HFFc6 (cell line): ENCODE measurements at places on chromosomes 5 and 9. TPM values are rescaled to one million over a fixed set of nuclear protein-coding genes. Genes with fewer than 3 reads are reported as not detected.

IFNB1 gene
- total RNA-seq = not detected in 3 replicates

SLC27A6 gene
- 0.09 TPM in 1 of 3 replicates, not detected in the others for total RNA-seq

DNA sequence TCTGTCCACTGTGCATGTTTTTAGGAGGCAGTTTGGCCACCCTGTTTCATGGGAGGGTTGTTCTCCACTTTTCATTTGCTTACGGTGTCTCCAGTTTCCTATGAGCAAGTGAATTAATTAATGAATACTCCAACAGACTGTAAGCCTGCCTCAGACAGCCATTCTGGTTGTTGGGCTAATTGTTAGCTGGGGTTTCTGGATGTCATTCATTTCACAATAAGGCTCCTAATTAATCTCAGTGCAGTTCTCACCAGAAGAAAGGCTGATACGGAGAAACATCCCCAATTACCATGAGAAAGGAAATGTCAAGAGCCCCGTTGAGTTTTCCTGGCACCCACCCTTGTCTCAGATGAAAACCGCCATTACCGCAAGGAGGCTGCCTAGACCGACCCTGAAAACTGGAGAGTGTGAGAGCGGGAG, 75.8 kb downstream of the MAP1B start:
- DNase-seq = no peak
- H3K27me3 ChIP-seq = peaks cover 5% of the 10 kb centered on the region
- no peak overlapping the region for H3K4me3 ChIP-seq
- peaks cover 70% of the 10 kb centered on the region for H3K4me1 ChIP-seq
- no peak overlapping the region; the same call in 1 of the 2 replicates for H3K27ac ChIP-seq
- H3K36me3 ChIP-seq = peaks cover 67% of the 10 kb centered on the region

- H3K36me3 ChIP-seq = no peaks in the 10 kb centered on the region
- H3K4me3 ChIP-seq = no peak overlapping the region
- DNase-seq = no peak
- no peak overlapping the region for H3K27ac ChIP-seq
These were observed 14.9 kb upstream of the TMEM267 start for GRCh38 chr5:43498581-43498980.

DNA sequence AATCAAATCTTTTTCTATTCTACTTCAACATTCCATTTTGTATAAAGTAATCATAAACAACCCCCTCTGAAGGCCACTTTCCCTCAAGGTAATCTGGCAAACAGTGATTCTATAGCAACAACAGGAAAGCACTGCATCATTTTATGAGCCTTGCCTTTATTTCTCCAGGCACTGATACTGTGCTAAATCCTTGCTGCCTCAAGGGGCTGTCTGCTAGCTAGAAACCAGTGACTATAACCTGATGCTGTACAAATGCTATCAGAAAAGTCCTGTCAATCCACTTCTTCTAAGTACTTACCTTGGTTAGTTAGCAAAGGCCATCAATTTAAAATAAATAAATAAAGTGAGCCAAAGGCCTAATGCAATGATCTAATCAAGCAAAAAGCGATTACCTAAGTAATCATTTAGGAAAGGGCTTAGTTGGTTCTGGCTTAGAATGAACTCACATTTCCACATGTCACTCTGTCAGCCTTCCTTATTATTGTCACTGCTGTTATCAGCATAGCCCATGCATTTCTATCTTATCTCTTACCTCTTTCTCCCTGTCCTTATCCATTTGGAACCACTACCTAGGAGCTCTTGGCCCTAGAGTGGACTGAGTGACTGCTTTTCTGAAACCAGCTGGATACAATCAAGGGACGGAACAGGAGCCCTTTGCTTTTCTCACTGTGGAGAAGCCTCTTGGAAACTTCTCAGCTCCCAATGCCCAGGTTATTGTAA, 246.1 kb upstream of the MEF2C start:
- H3K27me3 ChIP-seq = no peaks in the 10 kb centered on the region; the same call in 1 of the 2 replicates
- no peaks in the 10 kb centered on the region for H3K36me3 ChIP-seq
- H3K4me3 ChIP-seq = no peak overlapping the region
- H3K4me1 ChIP-seq = no peaks in the 10 kb centered on the region
- H3K27ac ChIP-seq = no peak overlapping the region

GPX3 gene
- total RNA-seq = 0.86 and 0.94 TPM in 2 replicates

DNA sequence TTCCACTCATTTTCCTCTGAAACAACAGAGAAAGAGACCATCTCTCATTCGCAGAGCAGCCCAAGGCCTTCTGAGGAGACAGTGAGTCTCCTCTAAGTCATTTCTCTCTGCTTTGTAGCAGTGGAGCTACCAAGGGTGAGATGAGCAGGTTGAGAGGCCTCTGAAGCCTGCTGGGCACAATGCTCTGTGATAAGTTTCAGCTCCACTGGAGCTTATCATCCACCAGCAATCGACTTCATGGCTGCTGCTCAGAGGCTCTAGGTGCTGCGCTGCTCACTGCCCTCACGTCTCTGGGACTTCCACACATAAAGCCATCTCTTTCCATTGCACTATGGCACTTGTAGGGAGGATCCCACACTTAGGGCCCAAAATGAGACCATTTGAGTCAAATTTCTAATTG, 96.3 kb downstream of the CMYA5 start:
- no peak overlapping the region for H3K4me3 ChIP-seq
- H3K27me3 ChIP-seq = peaks cover 6% of the 10 kb centered on the region; the same call in 1 of the 2 replicates
- H3K27ac ChIP-seq = no peak overlapping the region
- DNase-seq = no peak

DNA sequence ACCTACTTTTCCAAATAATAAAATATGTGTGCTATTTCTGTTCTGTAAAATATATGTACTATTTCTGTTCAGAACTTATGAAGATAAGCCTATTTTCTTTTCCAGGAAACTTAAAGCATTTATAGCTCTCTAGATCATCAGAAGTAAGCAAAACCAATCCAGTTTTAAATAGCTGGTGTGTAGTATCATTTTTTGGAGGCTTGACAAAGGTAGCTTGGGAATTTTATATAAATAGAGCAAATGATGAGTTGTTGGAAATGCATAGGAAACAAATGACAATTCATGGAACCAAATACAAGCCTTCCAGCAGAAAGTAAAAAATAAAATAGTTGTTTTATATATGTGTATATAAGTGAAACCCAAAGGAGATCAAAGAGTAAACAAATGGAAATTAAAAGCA, 1038.1 kb upstream of the ARRDC3 start:
- H3K36me3 ChIP-seq = peaks cover 4% of the 10 kb centered on the region; the same call in 1 of the 2 replicates
- peaks cover 11% of the 10 kb centered on the region for H3K4me1 ChIP-seq
- no peak for DNase-seq
- no peak overlapping the region for H3K27ac ChIP-seq
- no peaks in the 10 kb centered on the region for H3K27me3 ChIP-seq

- no peak overlapping the region for H3K27ac ChIP-seq
- H3K36me3 ChIP-seq = no peaks in the 10 kb centered on the region
- DNase-seq = no peak
- peaks cover 29% of the 10 kb centered on the region for H3K4me1 ChIP-seq
- H3K27me3 ChIP-seq = peaks cover 1% of the 10 kb centered on the region; the same call in 1 of the 2 replicates
These were observed 23.1 kb upstream of the ACOT12 start for GRCh38 chr5:81417052-81417451.

DNA sequence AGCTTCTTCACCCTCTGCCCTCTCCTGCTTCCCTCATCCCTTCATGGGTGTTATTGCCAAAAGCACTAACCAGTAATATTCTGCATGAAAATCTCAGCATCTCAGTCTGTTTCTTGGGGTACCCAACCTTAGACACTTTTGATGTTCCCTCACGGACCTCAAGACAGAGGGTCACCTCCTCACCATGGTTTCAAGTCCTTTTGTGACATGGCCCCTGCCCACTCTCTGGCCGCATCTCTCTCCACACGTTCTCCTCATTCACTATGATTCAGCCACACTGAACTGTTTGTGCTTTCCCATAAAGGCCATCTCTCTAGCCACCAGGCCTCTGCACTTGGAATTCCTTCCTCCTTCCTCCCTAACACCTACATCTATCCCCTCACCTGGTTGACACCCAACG, 111.5 kb upstream of the SPOCK1 start:
- peaks cover 2% of the 10 kb centered on the region; the same call in 1 of the 2 replicates for H3K27me3 ChIP-seq
- no peak for DNase-seq
- peaks cover 48% of the 10 kb centered on the region for H3K4me1 ChIP-seq
- H3K36me3 ChIP-seq = peaks cover 5% of the 10 kb centered on the region; the same call in 1 of the 2 replicates
- H3K4me3 ChIP-seq = no peak overlapping the region
- no peak overlapping the region for H3K27ac ChIP-seq

ANKRD18B gene
- total RNA-seq = 5.1 to 6.3 TPM (median 6.0 TPM) in 3 replicates

DNA sequence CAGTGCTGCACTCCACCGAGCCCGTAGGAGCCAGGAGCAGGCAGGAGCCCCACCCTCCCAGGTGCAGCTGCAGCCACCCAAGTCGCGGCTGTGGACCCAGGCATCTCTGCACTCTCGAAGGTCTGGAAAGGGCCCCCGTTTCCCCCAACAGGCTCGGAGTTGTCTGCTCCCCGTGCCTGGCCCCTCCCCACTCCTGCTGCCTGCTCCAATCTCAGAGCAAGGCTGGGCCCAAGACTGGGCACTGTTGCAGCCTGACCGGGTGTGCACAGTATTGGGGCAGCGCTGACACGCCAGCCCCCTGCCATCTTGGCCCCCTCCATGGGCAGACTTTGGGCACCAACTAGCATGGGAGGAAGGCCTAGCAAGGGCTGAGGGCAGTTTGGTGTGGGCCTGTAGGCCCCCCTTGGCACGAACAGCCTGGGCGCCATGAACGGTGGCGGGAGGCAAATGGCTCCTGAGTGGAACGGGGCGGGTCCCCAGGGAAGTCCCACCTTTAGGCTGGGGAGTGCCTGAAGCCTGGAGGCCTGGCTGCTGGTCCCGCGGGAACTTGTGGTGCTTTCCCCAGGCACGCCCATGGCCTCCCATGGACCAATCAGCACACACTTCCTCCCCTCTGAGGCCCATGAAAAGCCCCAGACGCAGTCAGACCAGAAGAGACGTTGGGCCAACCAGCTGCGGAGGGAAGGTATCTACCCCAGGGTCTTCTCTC, 60.4 kb downstream of the PSAT1 start:
- no peaks in the 10 kb centered on the region for H3K36me3 ChIP-seq
- no peak overlapping the region for H3K27ac ChIP-seq
- DNase-seq = no peak
- H3K27me3 ChIP-seq = no peaks in the 10 kb centered on the region; the same call in 1 of the 2 replicates
- H3K4me1 ChIP-seq = no peaks in the 10 kb centered on the region

SCGB3A2 gene
- not detected in 3 replicates for total RNA-seq

GRCh38 chr5:33367416-33367815, 73.3 kb upstream of the TARS1 start:
- H3K27ac ChIP-seq = peak overlapping the region; percentile 37; the same call in 1 of the 2 replicates
- no peak overlapping the region for H3K4me3 ChIP-seq
- peaks cover 70% of the 10 kb centered on the region for H3K4me1 ChIP-seq
- no peak for DNase-seq
- no peaks in the 10 kb centered on the region; the same call in 1 of the 2 replicates for H3K27me3 ChIP-seq

NME5 gene
- 0.15 to 0.67 TPM (median 0.43 TPM) in 3 replicates for total RNA-seq
